ENCODE measurements at places on chromosomes 2 and 18.

DNA sequence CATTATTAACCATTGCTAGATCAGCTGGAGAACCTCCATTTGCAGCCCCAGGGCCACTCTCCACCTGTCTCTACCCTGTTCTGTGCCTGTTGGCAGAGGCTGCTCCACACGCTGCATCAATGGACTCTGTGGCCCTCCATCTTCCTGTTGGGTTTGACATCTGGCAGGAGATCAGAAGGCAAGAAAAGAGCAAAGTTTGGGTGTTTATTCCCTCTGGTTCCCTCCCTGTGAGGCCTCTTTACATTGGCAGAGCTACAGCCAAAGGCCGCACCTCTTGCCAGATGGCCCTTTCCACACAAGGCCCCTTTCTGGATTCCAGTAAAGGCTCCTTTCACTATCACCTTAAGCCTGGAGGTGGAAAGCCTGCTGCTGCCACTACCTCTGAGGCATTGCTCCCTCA lies 110.9 kb upstream of the RND3 start:
- no peak for DNase-seq

DNA sequence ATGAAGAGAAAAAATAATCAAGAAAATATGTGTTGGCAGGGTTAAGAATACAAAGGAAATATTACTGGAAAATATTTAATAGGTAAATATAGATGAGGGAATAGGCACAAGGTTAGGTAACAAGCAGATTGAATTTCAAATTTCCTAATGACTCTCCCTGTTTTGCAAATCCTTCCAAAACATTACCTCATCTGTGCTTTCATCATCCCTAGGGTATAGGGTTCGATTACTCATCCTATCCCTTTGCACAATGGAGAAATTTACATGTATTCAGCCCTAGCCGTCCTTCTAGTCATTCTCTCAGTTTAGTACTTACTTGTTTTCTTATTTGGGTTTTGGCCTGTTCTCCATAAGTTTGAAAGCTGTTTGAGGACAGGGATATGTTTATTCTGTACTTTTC lies 864.6 kb upstream of the FSHR start:
- DNase-seq = no peak

GRCh38 chr2:177190941-177191340 lies 21.7 kb upstream of the HNRNPA3 start:
- no peak for DNase-seq

DNA sequence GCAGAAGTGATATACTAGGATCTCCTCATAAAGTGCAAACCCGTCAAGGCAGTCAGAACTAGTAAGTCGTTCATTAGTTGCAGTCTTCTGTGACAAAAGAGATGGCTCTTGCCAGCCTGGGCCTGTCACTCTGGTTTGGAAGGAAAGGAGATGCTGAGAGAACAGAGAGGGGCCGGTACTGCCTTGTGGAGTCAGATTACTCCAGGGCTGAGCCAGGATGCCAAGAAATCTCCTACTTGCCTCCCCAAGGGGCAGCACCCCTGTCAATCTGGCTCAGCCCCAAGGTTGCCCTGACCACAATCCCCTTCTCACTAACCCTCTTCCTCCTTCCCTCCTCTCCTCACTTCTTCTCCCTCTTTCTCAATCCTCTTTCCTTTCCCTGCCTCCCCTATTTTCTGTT lies 62.9 kb upstream of the ASPRV1 start:
- DNase-seq = no peak

DNA sequence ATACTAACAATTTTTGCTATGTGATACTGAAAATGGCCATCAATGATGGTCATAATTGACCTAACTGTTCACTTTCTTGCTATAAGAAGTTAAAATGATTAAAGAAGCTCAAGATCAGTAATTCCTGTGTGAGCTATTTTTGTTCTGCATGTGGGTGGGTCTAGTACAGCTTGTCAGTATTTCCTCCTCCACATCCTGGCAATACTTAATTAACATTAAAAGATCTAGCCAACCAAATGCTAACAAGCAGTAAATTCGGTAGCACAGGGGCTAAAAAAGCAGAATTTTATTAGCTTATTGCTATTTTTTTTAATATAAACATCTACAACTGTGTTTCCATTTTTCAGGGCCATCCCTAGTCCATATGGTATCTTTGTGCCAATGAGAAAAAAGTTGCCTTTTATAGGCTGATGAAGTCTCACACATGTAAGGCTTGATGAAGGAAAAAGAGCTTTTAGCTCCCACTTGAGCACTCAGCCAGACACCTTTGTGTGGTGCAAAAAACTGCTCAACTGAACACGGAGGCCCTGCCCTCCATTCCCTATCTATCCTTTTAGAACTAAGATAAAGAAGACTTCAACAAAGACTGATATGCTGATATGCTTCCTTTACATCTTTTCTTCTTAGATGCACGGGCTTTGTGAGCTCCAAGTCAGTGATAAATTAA lies 4.9 kb upstream of the PNO1 start:
- DNase-seq = no peak

DNA sequence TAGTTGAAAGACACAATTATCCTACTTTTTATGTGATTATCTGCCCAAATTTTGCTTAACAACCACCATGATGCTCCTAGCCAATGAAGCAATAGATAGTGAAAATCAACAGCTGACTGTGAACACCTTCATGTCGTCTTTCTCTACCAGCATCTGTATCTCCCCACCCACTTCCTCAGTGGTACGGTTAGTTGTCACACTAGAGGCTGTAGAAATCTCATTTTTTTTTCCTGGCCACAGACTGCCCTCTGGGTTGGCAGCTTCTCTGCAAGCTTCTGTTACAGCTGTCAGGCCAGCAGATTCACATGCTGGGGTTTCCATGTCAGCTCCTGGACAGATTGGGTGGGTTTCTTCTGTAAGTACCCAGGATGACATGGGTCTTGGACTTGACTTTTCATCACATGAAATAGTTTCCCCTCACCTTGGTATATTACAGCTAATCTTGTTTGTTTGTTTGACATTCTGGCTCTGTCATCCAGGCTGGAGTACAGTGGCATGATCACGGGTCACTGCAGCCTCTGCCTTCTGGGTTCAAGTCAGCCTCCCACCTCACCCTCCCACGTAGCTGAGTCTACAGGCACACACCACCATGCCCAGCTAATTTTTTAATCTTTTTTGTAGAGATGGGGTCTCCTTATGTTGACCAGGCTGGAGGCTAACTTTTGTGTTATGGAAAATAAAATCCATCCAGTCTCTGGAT lies 24.3 kb downstream of the STAT4 start:
- no peak for DNase-seq

- no peak for DNase-seq
Observed at GRCh38 chr2:206798000-206798399, 32.6 kb downstream of the FASTKD2 start.

- DNase-seq = no peak
Observed at GRCh38 chr18:8889489-8889888, 184.1 kb downstream of the MTCL1 start.

- DNase-seq = no peak
Observed at GRCh38 chr2:56128235-56128634, 55.6 kb upstream of the CCDC85A start.

DNA sequence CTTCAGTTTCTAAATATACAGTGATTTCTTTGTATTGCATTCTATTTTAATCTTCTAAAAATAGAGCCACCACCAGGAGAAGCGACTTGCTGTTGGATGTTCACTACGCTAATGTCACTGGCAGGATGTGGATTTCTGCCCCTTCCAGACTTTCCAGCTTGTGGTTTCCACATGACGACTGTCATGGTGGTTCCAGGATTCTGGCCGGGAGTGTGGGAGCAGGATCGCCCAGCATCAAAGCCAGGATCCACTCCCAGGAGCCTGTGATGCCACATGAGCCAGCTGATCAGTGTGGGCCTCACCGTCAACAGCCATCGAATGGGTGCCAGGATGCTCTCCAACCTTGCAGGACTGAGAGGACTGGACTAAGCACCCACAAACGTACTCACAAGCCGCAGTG lies 148.8 kb downstream of the HDAC4 start:
- no peak for DNase-seq

DNA sequence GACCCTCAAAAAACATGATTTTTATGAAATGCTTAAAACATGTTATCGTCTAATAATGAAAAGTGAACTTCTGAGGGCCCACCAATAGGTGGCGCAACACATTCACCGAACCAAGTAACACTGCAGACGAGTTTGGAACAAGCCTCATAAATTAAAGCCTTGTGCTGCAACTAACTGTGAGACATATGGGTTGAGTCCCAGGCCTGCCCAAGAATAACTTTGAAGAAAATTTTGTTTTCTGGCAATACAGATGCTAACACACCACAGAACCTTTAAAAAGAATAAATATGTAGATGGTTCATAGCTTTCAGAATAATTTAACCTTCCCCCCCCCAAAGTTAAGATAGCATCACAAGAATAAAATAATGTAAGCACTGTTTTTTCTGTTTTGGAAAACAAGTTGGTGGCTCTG lies 285.9 kb downstream of the RNF144A start:
- DNase-seq = peak; percentile 69

DNA sequence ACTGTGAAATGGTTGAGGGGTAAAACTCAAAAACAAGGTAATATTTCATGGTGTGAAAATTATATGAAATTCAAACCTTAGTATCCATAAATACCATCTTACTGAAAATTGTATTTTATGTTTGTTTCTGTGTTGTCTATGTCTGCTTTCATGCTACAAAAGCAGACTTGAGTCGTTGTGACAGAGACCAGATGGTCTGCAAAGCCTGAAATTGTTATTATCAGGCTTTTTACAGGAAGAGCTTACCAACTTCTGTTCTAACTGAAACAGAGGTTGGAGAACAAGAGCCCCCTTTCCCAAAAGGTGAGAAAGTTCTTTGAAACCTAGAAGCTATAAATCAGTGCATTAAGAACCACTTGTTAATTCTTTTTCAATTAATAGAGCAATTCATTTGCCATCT lies 110.0 kb downstream of the COL4A4 start:
- DNase-seq = no peak

DNA sequence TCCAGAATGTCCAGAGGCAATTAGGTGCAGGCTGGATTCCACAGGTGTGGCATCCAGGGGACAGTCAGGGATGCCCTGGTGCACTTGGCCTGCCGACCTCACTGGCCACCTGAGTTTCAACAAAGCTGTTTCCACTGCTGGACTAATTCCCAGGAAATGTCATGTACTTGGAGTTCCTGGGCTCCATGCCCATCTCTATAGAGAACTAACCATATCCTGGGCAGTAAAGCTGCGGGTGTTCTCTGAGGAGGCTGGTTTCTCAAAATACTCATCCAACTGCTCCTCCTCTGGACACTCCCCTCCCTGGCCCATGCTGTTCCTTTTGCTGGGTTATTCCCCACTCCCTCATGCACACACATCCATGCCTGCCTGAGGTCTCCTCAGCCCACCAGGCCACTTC lies 161.9 kb upstream of the SKOR2 start:
- no peak for DNase-seq

GRCh38 chr2:100940766-100941645 lies 61.1 kb upstream of the RPL31 start:
- no peak for DNase-seq

GRCh38 chr2:175742367-175742766 lies 259.7 kb downstream of the LNPK start:
- no peak for DNase-seq

- peak; percentile 50 for DNase-seq
Observed at GRCh38 chr18:34977838-34978532, 63.2 kb upstream of the MAPRE2 start.

- no peak for DNase-seq
Observed at GRCh38 chr2:70199320-70199864, 8.6 kb upstream of the C2orf42 start.

DNA sequence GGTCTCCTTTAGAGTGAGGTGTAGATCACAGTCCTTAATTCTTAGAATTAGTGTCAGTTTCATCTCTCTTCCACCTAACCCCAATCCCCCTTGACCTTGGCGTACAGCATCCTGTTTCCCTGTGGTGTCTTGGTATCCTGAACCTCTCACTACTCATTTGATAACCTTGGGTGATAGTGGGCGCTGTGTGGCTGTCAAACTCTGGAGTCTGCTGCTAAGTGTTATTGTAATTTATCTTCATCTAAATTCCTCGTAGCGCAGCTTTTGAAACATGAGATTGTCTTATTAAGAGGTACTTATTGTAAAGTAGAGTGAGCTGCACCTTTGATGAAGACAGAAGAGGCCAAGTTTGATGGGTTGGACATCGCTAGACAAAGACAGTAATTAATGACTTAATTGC lies 222.6 kb upstream of the SPRED2 start:
- DNase-seq = no peak

DNA sequence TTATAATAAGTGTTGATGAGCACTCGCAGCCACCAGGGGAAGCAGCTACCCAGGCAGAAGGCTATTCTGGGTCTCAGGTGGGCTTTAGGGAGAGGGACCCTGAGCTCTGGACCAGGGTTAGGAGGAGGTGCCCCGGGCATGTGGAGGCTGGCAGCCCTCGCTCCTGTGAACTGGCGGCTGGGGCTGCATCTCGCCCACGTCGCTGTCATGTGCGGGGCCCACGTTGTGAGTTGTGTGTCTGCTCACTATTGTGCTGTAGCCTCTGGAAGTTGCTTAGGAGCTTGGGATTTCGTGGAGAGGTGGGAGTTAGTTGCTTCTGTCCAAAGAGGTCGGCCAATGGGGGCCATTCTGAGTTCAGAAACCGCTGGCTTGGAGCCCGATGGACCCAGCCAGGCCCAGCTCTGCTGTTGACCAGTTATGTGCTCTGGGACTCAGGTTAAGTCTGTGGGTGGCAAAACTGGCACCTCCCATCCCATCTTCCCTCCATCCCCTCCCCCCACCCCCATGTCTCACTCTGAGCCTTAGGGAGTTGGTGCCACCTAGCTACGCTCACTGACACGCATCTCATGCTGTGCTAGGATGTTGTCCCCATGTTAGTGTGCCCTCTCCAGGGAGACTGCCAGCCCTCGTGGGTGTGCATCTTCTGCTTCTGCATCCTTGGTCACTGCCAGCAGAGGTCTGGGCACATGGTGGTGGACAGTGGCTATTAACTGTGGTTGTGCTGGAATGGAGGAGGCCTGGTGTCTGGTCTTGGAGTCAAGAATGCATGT lies 18.5 kb downstream of the RRM2 start:
- no peak for DNase-seq

- no peak for DNase-seq
Observed at GRCh38 chr2:190280565-190281350, 38.9 kb downstream of the HIBCH start.

DNA sequence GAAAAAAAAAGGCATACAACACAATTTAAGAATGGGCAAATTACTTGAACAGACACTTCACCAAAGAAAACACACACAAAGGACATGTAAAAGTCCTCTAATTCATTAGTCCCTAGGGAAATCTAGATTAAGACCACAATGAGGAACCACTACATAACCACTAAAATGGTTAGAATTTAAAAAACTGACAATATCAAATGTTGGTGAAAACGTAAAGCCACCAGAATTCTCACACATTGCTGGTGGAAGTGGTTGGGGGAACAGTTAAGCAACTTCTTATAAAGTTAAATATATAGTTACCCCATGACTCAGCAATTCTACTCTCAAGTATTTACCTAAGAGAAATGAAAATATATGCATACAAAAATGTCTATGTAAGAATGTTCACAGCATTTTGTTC lies 11.8 kb downstream of the RTN4 start:
- no peak for DNase-seq

DNA sequence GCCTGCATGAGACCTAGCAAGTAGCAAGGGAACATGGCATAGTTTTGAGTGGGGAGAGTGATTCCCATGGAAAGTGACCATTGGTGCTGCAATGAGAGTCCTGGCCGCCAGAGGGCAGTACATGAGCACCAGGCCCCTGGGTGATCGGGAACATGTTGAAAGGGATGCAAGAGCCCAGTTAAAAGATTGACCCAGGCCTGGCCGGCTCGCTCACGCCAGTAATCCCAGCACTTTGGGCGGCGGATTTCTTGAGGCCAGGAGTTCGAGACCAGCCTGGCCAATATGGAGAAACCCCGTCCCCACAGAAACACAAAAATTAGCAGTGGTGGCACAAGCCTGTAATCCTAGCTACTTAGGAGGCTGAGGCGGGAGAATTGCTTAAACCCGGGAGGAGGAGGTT lies 22.2 kb downstream of the FAP start:
- no peak for DNase-seq

All from SHP77 (cell line).